HTR-8/SVneo (cell line): ENCODE measurements at places on chromosomes 6 and 20.

DNA sequence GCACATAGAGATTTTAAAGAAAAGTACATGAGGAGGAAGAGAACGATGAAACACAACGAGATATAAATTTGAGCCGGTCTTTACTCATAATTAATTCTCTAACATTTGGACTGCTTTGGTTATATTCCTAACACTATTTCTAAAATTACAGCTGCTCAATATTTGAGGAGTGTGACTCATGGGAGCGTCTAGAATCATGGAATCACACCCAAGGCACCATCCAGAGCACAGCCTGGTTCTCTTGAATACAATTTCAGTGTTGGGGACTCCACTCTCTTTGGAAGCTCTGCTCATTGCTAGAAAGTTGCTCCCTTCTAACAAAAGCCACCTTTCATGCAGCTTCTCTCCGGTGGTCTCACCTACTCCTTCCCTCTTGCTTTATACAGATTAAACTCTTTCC lies 64.4 kb downstream of the LY86 start:
- DNase-seq = no peak

GRCh38 chr6:136685540-136686108 lies 106.7 kb downstream of the MAP3K5 start:
- no peak for DNase-seq

GRCh38 chr20:33976959-33977358 lies 16.8 kb upstream of the RALY start:
- DNase-seq = no peak

- no peak for DNase-seq
Measured at GRCh38 chr20:57650266-57650665, 30.0 kb upstream of the ZBP1 start.

DNA sequence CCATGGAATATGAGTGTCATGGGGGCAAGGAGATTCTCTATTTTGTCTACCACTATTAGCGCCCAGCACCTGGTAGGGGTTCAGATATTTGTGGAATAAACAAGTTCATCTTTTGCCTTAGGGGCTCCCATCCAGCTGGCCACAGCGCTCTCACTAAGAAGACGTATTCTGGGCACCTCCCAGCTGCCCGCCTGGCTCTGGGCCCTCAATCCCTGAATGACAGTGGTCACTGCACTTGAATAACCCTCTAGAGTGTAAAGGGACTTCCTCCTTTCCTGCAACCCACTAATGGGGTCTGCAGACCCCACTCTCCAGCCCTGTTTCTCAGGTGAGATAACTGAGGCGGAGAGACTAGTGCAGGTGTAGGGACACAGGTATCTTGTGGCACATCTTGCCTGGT lies 36.2 kb downstream of the SNX5 start:
- no peak for DNase-seq

- DNase-seq = no peak
Measured at GRCh38 chr6:156618600-156619205, 158.5 kb upstream of the ARID1B start.

- DNase-seq = no peak
Measured at GRCh38 chr20:7371518-7372163, 568.6 kb downstream of the HAO1 start.

DNA sequence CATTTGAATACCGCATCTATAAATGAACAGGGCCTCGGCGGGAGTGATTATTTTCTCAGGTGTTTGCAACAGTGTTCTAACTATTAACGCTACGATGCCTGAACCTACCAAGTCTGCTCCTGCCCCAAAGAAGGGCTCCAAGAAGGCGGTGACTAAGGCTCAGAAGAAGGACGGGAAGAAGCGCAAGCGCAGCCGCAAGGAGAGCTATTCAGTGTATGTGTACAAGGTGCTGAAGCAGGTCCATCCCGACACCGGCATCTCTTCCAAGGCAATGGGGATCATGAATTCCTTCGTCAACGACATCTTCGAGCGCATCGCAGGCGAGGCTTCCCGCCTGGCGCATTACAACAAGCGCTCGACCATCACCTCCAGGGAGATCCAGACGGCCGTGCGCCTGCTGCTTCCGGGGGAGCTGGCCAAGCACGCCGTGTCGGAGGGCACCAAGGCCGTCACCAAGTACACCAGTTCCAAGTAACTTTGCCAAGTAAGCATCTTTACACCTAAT lies 70.9 kb downstream of the HFE start:
- DNase-seq = no peak

DNA sequence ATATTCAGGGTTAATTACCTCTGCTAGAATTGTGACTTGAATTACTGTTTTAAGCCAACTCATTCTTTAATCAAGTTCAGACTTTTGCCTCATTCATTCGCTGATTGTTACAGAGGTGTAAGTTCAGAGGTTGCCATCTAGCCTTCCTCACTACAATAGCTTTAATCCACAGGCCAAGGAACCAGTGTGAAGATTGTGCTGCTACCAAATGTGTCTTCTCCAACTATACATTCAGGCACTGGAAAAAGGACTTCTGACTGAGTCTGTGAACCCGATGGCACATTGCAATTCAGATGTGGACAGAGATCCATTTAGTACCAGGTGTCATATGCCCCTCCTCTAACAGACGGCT lies 111.2 kb upstream of the ADGRF1 start:
- DNase-seq = no peak

GRCh38 chr6:66623050-66623449 lies 916.0 kb upstream of the EYS start:
- DNase-seq = no peak

GRCh38 chr6:69542494-69542893 lies 254.3 kb downstream of the LMBRD1 start:
- DNase-seq = no peak

- DNase-seq = no peak
Measured at GRCh38 chr20:50389808-50390684, 120.1 kb upstream of the PTPN1 start.

GRCh38 chr6:103783329-103783728 lies 1076.4 kb downstream of the HACE1 start:
- no peak for DNase-seq

GRCh38 chr20:2524709-2525506 lies 11.5 kb upstream of the TMC2 start:
- peak; percentile 61 for DNase-seq

DNA sequence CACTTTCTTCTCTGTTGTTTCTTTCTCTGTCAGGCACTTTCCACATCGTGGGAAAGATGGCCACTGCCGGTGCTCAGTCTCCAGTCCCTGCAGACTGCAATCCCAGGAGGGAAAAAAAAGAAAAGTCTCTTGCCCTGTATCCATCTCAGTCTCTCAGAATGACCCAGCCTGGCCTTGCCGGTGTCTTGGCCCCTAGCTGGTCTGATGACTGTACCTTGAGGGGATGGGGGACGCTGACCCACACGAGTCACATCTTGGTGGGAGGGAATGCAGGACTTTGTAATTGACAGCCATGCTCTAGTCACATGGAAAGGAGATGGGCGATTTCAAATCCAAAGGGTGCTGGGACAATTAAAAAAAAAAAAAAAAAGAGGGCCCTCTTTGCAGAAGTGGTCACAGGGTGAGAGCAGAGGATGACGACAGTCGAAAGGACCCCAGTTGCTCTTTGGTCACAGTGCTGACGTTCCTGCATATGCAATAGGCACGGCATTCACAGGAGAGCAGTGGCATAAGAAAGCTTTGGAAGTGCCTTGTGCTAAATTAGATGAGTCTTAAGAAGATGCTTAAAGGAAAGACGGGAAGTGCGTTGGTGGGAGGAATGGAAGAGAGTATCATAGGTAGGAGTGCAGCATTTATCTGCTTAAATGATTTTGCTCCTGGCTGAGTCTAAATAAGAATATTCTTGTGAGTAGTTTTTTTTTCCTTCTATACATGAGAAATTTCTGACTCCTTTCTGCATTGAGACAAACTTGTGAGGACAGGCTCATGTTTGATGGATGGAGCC lies 63.9 kb upstream of the AKAP12 start:
- DNase-seq = no peak

DNA sequence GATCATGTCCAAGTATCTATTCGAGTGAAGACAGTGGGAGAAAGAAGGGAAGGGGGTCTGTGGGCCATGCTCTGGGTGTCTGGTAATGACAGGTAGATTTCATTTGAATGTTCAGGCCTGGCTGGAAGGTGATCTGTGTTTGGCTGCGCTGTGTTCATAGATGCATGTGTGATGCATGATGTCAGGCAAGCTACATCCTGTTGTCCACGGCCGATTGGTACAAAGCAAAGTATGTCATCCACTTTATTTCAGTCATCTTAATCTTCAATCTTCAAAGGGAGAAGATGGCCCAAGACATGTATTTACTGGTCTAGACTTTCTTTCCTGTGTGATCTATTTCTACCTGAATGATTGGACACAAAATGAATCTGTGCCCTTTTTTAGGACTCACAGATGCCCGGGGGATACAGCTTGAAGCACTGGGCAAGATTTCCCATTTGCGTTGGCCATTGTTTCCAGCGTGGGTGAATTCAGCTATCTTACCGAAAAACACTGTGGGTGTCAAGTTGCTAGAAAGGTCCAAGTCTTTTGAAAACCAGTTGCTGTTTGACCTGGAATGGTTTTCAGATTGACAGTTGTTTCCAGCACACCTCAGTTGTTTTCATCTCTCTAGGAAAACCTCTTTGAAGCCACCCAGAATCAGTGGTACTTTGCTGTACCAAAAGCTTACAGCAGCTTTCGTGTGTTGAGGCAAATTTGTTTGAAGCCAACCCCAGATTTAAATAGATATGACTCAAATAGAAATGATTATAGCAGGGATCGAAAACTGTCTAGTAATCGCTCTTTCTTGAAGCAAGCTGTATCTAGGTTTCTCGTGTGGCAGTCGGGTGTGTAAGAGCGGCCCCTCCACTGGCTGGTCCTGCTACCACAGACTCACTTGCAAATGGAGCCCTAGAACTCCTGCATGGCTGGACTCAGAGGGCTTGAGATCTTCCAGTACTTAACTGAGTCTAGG lies 27.2 kb downstream of the DUSP22 start:
- no peak for DNase-seq

DNA sequence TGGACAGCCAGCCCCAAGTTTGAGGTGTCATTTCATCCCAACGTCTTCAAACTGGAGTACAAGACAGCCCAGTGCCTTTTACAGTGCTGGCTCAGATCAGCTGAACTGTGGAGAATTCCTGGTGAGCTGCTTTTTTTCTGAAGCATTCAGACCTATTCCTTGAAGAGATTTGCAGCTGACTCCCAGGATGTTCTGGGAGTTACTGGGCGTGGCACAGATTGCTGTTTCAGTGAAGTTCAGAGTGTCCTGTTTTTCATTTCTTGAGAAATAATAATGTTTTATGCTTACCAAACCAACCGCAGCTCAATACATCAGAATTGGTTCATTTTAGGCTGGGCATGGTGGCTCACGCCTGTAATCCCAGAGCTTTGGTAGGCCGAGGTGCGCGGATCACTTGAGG lies 33.4 kb upstream of the SRPK1 start:
- no peak for DNase-seq

GRCh38 chr6:43977404-43978111 lies 149.7 kb downstream of the MRPL14 start:
- no peak for DNase-seq
